ENCODE measurements at places on chromosomes 1 and 21. TPM values are rescaled to one million over a fixed set of nuclear protein-coding genes. Genes with fewer than 3 reads are reported as not detected.

The NEXN gene
- 6.0 TPM for polyA plus RNA-seq

The GPR52 gene
- polyA plus RNA-seq, result 0.28 TPM

The ISG15 gene
- 78.7 TPM for polyA plus RNA-seq

The KLHDC7A gene
- 0.35 TPM for polyA plus RNA-seq

The DNALI1 gene
- 4.6 TPM for polyA plus RNA-seq

The PTPRF gene
- polyA plus RNA-seq, result 125 TPM

The CYYR1 gene
- 1.8 TPM for polyA plus RNA-seq

The PCBP3 gene
- 9.6 TPM for polyA plus RNA-seq

The OR2T10 gene
- polyA plus RNA-seq, result not detected

The SLAMF8 gene
- polyA plus RNA-seq, result 13.3 TPM

The FCRL1 gene
- 0.60 TPM for polyA plus RNA-seq

Measured in sigmoid colon (tissue), 7 donors.